Renal cortical epithelial cell (primary cell): ENCODE measurements at places on chromosomes 7 and 10.
A peak's percentile ranks its signal among the peaks of the same experiment; 100 is the strongest.

DNA sequence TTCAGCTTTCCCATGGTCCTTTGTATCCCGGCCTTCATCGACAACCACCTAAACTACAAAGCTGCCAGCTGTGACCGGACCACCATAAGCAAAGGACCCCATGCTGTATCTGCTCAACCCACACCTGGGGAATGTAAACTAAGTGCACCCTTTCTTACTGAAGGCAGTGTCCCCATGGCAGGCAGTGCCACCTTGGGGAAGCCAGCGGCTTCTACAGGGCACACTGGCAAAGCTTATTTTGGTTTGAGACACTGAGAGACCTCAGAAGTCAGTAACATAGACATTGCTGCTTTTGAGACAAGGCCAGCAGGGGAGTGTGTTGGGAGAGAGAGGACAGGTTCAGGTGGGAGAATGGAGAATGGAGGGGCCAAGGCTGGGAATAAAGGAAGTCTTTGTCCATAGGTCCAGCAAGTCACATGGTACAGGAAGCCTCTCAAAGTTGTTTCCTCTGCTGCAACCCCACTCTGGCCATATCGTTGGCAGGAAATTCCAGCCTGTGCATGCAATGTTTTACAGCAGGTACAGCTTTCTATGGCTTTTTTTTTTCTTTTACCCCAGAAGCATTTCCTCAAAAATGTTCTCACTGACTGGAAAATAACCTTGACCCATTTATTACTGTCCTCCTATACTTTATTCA, 85.9 kb upstream of the NPVF start:
- no peak for DNase-seq

DNA sequence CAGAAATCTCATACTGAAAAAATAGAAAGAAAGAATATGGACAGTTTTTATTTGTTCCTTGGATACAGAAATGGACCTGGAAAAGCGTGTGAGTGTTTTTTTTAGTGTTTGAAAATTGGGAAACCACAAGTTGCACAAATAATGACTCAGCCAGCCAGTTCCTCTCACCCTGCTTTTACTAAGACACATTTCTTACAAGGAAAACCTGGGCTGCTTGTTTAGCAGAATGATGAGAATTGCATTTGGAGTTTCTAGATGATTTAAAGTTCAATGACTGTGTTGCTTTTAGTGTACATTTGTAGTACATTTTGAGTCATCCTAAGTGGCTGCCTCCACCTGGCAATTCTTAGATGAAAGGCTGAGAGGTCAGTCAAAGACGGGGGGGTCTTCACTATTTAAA, 218.7 kb downstream of the ABCA13 start:
- peak; percentile 69 for DNase-seq

- no peak for DNase-seq
Measured at GRCh38 chr10:71694039-71694501, 25.5 kb downstream of the C10orf105 start.

- peak; percentile 58 for DNase-seq
Measured at GRCh38 chr10:107553470-107553869, 389.0 kb upstream of the SORCS1 start.

DNA sequence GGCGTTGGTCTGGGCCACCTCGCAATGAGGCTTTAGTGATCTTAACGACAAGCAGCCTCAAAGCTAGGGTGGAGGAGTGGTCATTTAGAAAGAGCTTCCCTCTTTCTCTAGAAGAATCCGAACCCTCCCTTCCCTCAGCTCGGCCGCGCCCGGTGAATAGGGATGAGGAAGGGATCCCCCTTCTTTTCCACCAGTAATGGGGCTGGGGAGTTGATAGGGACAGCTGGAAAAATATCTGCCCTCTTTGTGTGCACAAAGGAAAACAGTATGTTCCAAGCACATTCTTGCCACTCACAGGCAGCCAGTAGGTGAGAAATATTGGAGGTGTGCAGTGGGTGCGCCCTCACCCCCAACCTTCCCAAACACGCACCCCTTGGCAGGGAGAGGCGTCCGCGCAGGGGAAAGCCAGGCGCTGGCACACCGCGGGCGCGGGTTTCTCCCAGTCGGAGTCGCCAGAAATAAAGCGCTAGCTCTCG, 6.5 kb downstream of the DLX5 start:
- DNase-seq: no peak

DNA sequence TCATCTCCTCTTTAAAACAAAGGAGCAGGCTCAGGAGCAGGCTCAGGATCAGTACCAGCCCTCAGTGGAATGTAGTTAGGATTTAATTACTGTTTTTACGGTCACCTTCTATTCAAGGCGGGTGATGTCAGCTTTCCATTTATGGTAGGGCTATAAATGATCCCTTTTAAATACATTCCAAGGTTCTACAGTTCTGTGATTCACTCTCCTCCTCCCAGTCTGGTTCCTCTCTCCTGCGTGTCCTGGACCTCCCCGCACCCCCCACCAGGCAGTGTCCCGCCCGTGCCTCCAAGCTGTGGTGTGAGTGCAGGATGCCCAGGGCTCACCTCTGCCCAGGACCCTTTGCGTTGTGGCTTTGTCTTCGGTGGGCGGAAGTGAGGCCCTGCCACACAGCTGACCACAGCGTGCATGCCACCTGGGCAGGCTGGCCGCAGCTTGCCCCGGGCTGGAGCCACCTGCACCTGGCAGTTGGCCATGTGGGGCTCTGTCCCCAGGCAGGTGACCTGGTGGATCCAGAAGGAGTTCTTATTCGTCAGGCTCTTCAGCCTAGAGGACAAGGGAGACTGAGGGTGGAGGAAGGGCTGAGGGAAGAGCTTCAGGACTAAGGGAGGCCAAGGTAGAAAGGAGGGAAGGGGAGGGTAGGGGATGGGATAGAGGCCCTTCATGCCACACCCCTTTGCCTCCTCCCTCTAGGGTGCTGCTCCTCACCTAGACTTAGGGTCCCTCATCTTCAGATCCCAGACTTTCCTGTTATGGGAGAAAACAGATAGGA, 9.1 kb downstream of the LOXL4 start:
- peak; percentile 69 for DNase-seq

DNA sequence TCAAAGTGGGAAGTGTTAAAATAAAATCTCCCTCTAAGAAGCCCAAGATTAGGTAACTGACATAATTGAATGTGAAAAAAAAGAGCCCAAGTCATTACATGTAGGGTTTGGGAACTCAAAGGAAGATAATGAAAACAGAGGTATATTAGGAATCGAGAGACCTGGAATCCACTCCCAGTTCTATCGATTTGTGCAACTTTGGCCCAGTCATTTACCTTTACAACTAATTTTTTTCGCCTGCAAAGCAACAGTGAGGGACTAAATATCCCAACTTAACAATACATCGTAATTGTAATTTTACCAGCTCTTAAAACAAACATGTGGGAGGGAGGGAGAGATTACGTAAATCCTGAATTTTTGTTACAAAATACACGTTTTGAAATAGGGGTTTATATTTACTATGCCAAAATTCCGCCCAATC, 1.4 kb downstream of the MINDY3 start:
- no peak for DNase-seq

DNA sequence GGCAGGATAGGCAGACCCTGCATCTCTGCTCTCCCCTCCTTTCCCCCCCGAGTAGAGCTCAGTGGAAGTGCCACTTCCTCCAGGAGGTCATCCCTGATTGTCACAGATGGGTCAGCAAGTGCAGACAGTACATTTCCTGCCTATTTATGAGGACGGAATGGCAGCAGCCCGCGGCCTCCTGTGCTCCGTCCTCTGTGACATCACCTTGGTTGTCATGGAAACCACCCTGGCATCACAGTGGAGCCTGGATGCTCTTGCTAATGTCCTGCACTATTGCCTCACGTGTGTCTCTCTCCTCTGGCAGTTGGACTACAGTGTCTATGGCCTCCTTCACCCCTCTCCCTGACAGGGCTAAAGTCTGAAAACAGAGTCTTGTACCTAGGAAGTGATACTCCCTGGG, 148.6 kb downstream of the SH3PXD2A start:
- no peak for DNase-seq

DNA sequence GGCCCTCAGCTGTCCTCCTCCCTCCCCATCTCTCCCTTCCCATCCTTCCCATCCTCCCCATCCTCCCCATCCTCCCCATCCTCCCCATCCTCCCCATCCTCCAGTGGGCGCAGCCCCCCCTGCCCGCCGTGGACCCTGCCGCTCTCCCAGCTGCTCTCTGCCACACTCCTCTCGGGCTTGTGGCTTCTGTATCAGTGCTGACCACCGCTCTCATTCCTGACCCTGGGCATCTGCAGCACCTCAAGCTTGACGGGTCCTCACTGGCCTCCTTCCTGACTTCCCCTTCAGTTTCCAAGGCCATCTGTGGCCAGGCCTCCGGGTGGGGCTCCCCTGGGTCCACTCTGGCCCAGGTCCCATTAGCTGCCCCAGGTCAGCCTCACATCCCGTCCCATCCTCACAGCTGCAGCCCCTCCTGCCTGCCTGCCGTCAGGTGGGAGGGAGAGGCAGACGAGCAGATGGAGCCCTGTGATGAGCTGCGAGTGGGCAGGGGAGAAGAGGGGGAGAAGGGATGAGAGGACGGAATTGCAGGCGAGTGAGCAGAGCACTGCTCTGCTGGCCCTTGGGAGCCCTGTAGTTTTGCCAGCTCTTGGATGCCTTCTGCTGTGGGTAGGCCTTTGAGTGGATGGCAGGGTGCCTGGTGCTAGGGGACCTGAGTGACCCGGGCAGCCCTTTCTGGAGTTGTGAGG, 35.7 kb downstream of the LHPP start:
- no peak for DNase-seq
